ENCODE measurements at places on chromosomes 5 and 9. TPM values are rescaled to one million over a fixed set of nuclear protein-coding genes. Genes with fewer than 3 reads are reported as not detected.

The SPATA9 gene
- 0.30 TPM for total RNA-seq

DNA sequence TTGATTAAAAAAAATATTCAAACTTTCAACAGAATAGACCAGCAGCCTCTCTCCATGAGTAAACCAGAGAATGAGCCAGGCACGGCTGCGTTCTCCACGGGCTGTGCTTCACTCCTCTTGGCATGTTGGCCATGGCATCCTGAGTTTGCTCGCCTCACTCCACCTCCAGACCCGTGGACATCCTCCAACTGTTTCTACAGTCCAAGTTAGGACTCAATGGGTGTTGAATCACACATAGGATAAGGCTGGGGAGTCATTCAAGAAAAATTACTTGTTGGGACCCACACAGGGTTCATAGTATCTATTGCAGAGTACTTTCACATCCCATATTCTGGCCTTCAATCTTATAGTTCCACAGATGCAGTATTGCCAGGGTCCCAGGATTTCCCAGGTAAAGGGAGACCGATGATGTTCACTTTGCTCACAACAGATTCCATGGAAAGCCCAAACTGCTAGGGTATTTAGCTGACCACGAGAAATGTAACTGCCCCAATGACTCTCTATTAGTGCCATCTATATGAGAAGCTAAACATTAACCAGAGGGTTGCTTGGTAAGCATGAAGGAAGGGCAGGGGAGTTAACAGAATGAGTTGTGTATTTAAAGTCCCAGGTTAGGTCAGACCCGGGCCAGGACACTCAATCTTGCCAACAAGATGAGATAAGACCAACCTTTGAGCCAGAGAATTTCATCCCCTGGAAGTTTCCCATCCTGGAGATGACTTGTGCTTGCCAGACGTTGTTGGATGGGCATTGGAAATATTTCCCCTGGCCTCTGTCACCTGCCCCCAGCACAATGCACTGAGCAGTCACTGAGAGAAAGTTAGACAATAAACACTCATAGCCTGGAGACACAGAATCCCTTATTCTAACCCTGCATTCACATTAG is 19.7 kb upstream of the GDA start:
- H3K27ac ChIP-seq: no peak overlapping the region
- no peaks in the 10 kb centered on the region for H3K36me3 ChIP-seq
- DNase-seq: no peak
- no peaks in the 10 kb centered on the region for H3K27me3 ChIP-seq
- H3K4me3 ChIP-seq: no peak overlapping the region
- H3K4me1 ChIP-seq: no peaks in the 10 kb centered on the region

DNA sequence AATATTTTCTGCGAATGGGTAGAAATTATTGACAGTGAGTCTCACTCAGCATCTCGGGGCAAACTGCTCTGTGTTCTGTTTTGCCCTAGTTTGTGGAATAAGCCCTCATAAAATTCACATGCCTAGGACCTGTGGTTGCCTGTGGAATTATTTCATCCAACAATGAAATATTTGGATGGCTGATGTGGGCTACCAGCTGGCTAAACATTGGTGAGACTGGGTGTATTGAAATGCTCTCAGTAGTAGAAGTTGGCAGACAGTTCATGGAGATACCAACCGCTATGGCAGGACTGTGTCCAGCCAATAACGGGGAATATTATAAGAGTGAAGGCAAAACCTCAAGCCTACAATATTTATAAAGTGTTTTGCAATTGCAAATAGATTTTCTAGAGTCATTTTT is 344.1 kb upstream of the RPS23 start:
- no peaks in the 10 kb centered on the region for H3K36me3 ChIP-seq
- no peak overlapping the region for H3K27ac ChIP-seq
- no peaks in the 10 kb centered on the region for H3K27me3 ChIP-seq
- no peaks in the 10 kb centered on the region for H3K4me1 ChIP-seq
- DNase-seq: no peak

- H3K27me3 ChIP-seq: no peaks in the 10 kb centered on the region
Observed at GRCh38 chr9:21144603-21145002, 3.0 kb upstream of the IFNW1 start.

GRCh38 chr9:112817860-112818203 is 67.3 kb downstream of the SNX30 start:
- H3K4me3 ChIP-seq: no peak overlapping the region
- no peaks in the 10 kb centered on the region for H3K4me1 ChIP-seq
- no peaks in the 10 kb centered on the region for H3K36me3 ChIP-seq
- DNase-seq: no peak
- no peaks in the 10 kb centered on the region for H3K27me3 ChIP-seq
- peak overlapping the region; percentile 48 for H3K27ac ChIP-seq
